Activated T-helper 1 cell treated with anti-CD3 and anti-CD28 coated beads, Interleukin-12 subunit alpha, Interleukin-12 subunit beta, Interleukin-2, Interleukin-4 antibody, amounts not matched to agents 30 ng/mL and 10 ng/mL and 1 ng/mL, durations not matched to agents 14 hours and 24 hours and 36 hours (primary cell): ENCODE measurements at places on chromosomes 3 and 15. TPM values are rescaled to one million over a fixed set of nuclear protein-coding genes. Genes with fewer than 3 reads are reported as not detected.

Gene FES
- total RNA-seq, result 45.4 and 57.1 TPM in 2 replicates

Gene RARRES1
- total RNA-seq, result not detected in 2 replicates

Gene SEMA7A
- 102 TPM in 2 replicates for total RNA-seq

Gene XIRP1
- total RNA-seq, result 2.4 and 3.0 TPM in 2 replicates

Gene TUSC7
- not detected in 2 replicates for total RNA-seq

Gene CSPG4
- total RNA-seq, result not detected in 2 replicates

Gene SNTN
- not detected in 2 replicates for total RNA-seq

Gene ALPK3
- 0.10 and 0.66 TPM in 2 replicates for total RNA-seq

Gene C2CD4A
- total RNA-seq, result 0.13 and 0.17 TPM in 2 replicates

Gene P2RY1
- total RNA-seq, result 0.36 and 0.49 TPM in 2 replicates

Gene GCSAM
- 2.8 and 3.5 TPM in 2 replicates for total RNA-seq

Gene PLAAT1
- not detected in 2 replicates for total RNA-seq

Gene ABI3BP
- total RNA-seq, result not detected in 2 replicates

Gene PRR20G
- total RNA-seq, result not detected in 2 replicates
